Activated naive CD8-positive, alpha-beta T cell treated with anti-CD3 and anti-CD28 coated beads, Interleukin-2, amount 50 U/mL, for 24 hours (primary cell): ENCODE measurements at places on chromosomes 12 and 14.

- H3K4me1 ChIP-seq = peaks cover 30% of the 10 kb centered on the region
- H3K36me3 ChIP-seq = peaks cover 2% of the 10 kb centered on the region
- no peaks in the 10 kb centered on the region for H3K27me3 ChIP-seq
- no peak overlapping the region for H3K27ac ChIP-seq
- DNase-seq = no peak
Measured at GRCh38 chr12:120474616-120474960, 5.0 kb upstream of the SRSF9 start.

DNA sequence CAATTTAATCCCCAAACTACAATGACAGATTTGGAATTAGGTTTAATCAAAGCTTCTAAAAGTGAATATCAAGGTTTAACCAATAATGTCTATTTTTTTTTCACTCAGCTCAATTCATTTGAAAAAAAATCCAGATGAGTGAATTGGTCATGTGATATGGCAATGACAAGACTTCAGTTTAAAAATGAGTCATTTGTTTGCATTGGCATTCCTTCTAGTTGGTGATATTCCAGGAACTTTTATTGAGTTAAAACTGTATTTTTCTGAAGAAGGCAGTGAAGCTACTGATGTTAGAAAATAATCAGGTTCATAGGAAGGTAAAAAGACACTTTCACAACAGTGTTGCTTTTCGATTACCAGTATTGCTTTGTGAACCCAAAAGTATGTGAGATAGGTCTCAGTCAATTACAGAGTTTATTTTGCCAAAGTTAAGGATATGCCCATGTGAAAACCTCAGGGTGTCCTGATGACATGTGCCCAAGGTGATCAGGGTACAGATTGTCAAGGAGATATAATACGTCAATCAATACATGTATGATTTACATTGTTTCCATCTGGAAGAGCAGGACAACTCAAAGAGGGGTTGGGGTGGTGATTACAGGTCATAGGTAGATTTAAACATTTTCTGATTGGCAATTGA is 1214.9 kb downstream of the GALC start:
- no peaks in the 10 kb centered on the region for H3K4me1 ChIP-seq
- no peak overlapping the region for H3K4me3 ChIP-seq
- H3K27me3 ChIP-seq = no peaks in the 10 kb centered on the region
- no peaks in the 10 kb centered on the region for H3K36me3 ChIP-seq
- DNase-seq = no peak

DNA sequence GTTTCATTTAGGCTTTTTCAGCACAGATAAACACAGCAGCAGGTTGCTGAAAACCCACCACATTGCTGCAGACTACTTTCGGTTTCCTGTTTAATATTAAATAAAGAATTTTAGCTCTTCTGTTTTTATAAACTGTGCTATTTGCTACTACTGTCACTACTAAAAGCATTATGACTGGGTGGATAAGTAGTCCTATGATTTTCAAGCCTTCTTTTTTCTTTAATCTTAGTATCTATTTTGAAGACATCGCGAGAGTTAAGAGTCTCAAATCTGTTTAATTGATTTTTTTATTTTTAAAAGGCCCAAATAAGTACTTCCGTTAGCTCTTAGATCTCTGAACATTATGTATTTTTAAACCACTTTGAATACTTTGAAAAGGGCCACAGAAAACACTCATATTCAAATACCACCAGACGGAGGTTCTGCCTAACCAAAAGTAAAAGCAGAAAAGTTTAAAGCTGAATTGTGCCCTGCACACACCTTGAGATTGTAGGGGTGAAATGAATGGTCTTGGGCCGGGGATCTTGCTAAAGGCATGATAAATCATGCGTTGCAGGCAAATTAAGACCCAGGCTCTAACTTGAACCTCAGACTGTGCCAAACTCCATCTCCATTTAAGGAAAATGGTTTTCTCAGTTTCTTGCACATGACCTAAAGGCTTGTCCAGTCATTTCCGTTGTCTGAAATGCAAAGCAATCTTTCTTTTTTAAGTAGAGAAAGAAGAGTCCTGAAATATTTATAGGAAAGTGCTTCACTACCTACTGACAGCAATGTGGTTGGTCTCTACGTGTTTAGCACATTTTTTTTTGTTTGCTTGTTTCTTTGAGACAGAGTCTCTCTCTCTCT is 13.6 kb upstream of the FOXN3 start:
- DNase-seq = peak; percentile 46
- peak overlapping the region; percentile 98 for H3K27ac ChIP-seq
- peaks cover 76% of the 10 kb centered on the region for H3K4me1 ChIP-seq
- H3K36me3 ChIP-seq = peaks cover 3% of the 10 kb centered on the region

GRCh38 chr14:32121948-32122347 is 44.8 kb downstream of the ARHGAP5 start:
- peaks cover 24% of the 10 kb centered on the region for H3K36me3 ChIP-seq
- DNase-seq = no peak
- H3K4me1 ChIP-seq = no peaks in the 10 kb centered on the region
- no peak overlapping the region for H3K27ac ChIP-seq
- H3K4me3 ChIP-seq = no peak overlapping the region
- no peaks in the 10 kb centered on the region for H3K27me3 ChIP-seq

GRCh38 chr14:86779416-86779815 is 1213.6 kb downstream of the GALC start:
- H3K36me3 ChIP-seq = no peaks in the 10 kb centered on the region
- H3K27me3 ChIP-seq = no peaks in the 10 kb centered on the region
- H3K4me3 ChIP-seq = no peak overlapping the region
- H3K4me1 ChIP-seq = no peaks in the 10 kb centered on the region
- DNase-seq = no peak

- H3K36me3 ChIP-seq = no peaks in the 10 kb centered on the region
- H3K4me3 ChIP-seq = no peak overlapping the region
- H3K4me1 ChIP-seq = no peaks in the 10 kb centered on the region
- H3K27me3 ChIP-seq = no peaks in the 10 kb centered on the region
- no peak for DNase-seq
- H3K27ac ChIP-seq = no peak overlapping the region
Measured at GRCh38 chr14:50977863-50978528, 33.7 kb upstream of the PYGL start.
